Progenitor cell of endocrine pancreas (in vitro differentiated cells): ENCODE measurements at places on chromosomes 1 and 21. TPM values are rescaled to one million over a fixed set of nuclear protein-coding genes. Genes with fewer than 3 reads are reported as not detected.

The WNT3A gene
- not detected in 2 replicates for total RNA-seq

The CFHR3 gene
- total RNA-seq, result 0.31 and 0.55 TPM in 2 replicates

DNA sequence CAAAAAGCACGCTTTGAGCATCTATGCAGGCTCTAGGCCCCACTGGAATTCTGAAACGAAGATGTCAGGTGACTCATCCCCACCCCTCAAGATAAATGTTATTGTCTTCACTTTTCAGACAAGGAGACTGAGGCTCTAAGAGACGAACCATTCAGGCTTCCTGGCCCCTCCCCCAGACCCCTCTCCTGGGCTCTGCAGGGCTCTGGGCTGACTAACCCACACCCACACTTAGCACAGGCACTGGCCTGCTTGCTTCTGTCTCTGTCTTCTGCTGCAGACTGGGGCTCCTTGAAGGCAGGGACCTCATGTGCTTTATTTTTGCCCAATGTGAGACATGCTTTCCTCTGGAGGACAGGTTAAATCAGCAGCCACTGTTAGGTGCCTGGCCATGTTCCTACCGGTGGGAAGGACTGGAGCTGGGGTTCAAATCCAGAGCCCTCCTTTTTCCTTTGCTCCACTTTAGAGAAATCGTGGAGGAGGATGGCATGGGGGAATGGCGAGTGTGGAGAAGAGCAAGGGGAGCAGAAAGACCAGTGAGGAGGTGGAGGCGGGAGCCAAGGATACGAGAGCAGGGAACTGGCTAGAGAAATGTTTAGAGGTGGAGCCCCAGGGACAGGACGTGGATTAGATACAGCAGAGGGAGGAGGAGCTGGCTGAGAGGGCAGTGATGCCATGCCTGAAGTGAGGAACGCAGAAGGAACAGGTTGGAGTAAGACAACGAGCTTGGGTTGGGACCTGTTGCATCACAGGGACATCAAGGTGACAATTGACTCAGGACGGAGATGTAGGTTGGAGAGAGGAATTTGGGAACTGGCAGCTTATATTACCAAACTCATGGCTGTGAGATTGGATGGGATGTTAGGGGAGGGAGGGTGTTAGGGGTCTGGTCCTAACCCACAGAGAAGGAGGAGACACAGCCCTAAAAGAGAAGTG, 1.7 kb downstream of the TMEM125 start:
- no peak for DNase-seq

- DNase-seq, result no peak
Observed at GRCh38 chr1:173210283-173210682, 3.2 kb upstream of the TNFSF4 start.

GRCh38 chr1:172517545-172517944, 15.4 kb upstream of the SUCO start:
- DNase-seq, result no peak

GRCh38 chr21:46154155-46154954, 1.0 kb downstream of the FTCD start:
- DNase-seq, result no peak

DNA sequence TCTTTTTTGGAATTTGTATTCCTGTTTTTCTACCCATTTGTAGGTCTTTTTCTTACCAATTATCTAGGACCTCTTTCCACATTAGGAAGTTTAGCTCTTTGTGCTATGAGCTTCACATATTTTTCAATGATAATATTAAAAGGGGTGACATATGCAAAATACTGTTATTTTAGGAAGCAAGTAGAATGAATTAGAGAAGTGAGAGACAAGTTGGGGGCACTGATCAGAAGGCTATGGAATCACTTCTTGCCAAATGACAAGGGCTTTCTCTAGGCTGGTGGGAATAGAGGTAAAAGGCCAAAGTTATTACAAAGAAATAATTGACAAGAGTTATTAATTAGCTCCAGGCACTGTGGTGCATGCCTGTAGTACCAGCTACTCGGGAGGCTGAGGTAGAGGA, 4.3 kb upstream of the BCAR3 start:
- DNase-seq, result no peak

GRCh38 chr1:218254296-218254946, 30.7 kb upstream of the RRP15 start:
- no peak for DNase-seq

GRCh38 chr21:39392981-39393380, 44.1 kb upstream of the HMGN1 start:
- DNase-seq, result no peak

DNA sequence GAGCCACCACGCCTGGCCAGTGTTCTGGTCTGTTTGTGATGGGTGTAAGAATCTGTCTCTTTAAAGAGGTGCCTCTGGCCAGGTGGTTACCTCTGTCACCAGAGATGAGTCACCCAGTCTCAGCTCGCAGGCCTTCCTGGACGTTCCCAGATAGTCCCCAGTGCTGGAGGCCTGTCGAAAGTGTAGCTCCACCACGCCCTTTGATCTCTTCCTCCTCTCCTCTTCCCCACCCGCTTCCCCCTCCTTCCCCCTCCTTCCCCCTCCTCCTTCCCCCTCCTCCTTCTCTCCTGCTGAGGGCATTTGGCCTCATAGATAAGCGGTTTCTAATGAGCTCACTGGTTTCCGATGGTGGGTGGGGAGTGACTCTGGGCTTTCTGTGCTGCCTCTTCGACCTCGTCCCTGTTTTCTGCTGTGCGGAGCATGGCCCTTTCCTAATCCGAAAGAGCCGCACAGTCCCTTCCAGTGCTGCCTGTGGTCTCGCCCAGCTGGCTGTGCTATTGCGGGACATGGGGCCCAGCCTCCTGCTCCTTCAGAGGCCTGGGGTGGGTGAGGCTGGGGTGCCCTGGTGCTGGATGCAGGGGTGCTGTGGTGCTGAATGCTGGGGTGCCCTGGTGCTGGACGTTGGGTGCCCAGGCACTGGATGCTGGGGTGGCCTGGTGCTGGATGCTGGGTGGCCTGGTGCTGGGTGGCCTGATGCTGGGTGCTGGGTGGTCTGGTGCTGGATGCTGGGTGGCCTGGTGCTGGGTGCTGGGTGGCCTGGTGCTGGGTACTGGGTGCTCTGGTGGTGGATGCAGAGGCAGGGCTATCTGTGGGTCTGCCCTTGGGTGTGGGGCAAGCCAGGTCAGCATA, 19.2 kb downstream of the AGPAT3 start:
- no peak for DNase-seq

- DNase-seq, result no peak
Observed at GRCh38 chr1:197021716-197022115, 44.4 kb downstream of the CFHR5 start.

- no peak for DNase-seq
Observed at GRCh38 chr1:2523891-2524609, 2.3 kb downstream of the PANK4 start.

DNA sequence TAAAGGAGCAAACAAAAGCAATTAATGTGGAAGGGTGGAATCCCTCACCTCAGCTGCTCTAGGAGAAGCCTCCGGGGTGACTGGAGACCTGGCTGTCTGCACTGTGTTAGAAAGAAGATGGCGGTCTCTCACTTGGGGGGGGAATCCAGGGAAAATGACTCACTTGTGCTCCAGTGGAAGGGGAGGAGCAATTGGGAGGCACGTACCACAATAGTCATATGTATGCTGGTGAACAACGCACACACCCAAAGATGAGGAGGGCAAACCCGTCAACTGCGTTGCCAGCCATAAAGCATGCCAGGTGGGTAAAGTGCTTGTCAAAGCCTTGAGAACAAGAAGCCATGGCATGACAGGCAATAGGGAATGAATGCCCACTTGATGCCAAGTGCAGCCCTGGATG, 22.1 kb downstream of the PLEKHA6 start:
- DNase-seq, result no peak

GRCh38 chr1:165449131-165449530, 4.2 kb upstream of the RXRG start:
- no peak for DNase-seq

GRCh38 chr1:7233646-7234470, 448.6 kb downstream of the CAMTA1 start:
- no peak for DNase-seq
